ENCODE measurements at places on chromosomes 6 and 20.
A peak's percentile ranks its signal among the peaks of the same experiment; 100 is the strongest.

GRCh38 chr6:159700970-159701369 lies 7.9 kb upstream of the SOD2 start:
- no peak for DNase-seq

- no peak for DNase-seq
These were observed 115.3 kb downstream of the TRERF1 start for GRCh38 chr6:42336431-42336830.

GRCh38 chr20:3275966-3276679 lies 37.1 kb upstream of the SLC4A11 start:
- DNase-seq: no peak

DNA sequence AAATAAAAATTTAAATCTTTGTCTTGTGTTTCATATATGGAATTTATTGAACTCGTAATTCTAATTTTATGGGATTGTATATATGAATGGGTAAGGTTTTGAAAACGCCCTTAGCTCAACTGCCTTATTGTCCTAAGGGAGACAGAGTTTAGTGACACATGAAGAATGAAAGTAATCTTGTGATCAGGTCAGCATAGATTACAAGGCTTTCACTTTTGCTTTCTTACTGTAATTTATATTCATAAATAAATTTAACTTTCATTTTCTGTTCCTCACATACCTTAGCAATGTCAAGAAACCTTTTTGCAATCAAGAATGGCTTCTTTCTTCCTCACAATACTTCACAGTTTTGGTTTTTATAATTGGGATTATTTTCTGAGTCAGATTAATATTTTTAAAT lies 14.4 kb downstream of the KPNA5 start:
- no peak for DNase-seq

GRCh38 chr20:25196786-25197120 lies 1.2 kb downstream of the ENTPD6 start:
- DNase-seq: no peak

DNA sequence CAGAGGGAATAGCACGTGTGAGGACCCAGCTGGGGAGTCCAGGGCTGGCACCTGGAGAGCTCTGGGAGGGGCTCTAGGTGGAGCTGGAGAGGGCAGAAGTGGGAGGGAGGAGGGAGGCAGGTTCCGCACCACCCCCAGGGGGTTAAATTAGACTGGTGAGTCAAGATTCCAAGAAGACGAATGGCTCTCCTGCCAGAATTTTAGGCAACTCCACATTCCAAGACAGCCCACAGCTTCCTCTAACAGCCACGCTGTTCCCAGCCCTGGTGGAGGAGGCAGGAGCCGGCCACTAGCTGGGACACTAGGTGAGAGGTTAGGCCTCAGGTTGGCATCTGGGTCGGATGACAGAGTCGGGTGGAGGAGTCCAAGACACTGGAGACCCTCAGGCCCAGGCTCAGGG lies 60.2 kb downstream of the TFAP2C start:
- DNase-seq: no peak

- no peak for DNase-seq
These were observed 933.7 kb upstream of the GJE1 start for GRCh38 chr6:141199074-141199473.

GRCh38 chr6:3738381-3739131 lies 13.0 kb downstream of the PXDC1 start:
- no peak for DNase-seq

DNA sequence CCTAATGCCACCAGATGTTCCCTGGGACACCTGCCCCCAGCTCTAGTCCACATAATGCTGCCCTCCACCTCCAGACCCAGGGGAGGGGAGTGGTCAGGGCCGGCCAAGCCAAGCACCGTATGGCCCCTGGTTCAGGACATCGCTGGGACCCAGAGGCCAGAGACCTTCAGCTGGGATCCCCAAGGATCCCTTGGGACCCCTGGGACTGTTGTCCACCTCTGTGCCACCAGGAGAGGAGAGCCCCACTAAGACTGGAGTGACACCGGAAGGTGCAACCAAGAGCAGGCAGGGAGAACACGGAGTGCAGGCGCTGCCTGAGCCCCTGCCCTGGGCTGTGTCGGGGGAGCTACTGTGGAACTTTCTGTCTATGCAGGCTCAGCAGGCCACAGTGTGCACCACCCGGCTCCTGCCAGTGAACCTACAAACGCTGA lies 43.6 kb downstream of the CTCFL start:
- no peak for DNase-seq

GRCh38 chr6:21997119-21998037 lies 299.5 kb downstream of the PRL start:
- no peak for DNase-seq

DNA sequence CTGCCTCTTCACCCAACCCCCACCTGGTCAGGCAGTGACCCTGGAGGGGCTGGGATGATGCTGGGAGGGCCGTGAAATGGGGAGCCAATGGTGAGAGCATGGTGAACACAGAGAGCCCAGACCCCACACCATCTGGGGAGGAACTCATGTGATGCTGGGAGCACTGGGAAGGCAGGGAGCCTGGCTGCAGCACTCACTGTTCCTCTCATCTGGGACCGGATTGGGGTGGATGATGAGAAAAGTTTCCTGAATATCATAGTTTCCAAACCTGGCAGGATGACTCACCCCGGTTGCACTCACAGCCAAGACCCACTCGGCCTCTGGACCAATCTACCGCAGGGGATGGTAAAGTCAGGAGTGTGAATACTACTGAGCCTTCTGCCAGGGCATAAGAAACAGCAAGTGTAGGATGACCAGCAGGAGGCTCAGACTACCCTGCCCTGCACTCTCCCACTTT lies 21.8 kb downstream of the ULBP1 start:
- DNase-seq: no peak

- no peak for DNase-seq
These were observed 860.3 kb upstream of the SLC35B3 start for GRCh38 chr6:9295644-9296043.

GRCh38 chr6:11830105-11830504 lies 51.5 kb upstream of the ADTRP start:
- DNase-seq: no peak

- DNase-seq: no peak
These were observed 48.1 kb upstream of the AFDN start for GRCh38 chr6:167778497-167779128.

DNA sequence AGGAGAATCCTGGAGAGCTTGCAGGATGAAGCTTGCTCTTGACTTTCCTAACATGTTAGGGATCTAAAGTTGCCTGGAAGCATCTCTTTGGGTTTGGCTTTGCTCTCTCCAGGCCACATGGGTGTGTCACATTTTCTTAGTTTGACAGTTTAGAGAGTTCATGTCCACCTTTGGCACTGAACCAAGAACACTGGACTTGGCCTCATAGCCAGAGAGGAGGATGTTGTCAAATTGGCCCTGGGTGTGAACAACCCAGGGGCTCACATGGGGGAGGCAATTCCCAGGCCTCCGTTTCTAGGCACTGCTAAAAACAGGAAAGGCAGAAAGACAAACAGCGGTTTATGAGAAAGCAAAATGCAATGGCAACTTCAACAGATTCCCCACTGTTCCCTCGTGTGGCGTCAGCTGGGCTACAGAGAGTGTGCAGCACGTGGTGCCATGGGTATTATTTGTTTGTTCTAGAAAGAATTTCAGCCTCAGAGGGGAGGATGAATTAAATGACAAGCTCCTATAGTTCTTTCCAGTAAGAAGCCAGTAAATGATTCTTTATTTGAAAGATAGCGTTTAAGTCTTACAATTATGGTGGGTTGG lies 93.9 kb downstream of the CLIC5 start:
- DNase-seq: no peak

DNA sequence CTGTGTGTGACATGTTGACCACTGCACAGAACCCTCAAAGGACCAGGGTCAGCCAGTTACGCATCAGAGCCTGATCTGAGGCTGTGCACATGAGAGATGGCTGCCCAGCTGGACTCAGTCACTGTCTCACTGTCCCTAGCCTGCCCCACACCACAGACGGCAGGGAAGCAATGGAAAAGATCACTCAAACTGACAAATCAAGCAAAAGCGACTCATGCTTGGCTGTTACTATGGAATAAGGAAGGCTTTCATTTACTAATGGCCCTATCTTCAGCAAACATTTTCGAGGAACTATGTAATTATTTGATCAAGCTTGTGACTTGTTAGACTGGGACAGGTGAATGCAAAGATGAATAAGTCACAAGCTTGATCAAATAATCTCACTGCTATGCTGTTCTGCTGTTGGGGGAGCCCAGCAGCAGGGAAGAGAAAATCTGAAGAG lies 137.0 kb downstream of the SLC23A2 start:
- peak; percentile 15 for DNase-seq

DNA sequence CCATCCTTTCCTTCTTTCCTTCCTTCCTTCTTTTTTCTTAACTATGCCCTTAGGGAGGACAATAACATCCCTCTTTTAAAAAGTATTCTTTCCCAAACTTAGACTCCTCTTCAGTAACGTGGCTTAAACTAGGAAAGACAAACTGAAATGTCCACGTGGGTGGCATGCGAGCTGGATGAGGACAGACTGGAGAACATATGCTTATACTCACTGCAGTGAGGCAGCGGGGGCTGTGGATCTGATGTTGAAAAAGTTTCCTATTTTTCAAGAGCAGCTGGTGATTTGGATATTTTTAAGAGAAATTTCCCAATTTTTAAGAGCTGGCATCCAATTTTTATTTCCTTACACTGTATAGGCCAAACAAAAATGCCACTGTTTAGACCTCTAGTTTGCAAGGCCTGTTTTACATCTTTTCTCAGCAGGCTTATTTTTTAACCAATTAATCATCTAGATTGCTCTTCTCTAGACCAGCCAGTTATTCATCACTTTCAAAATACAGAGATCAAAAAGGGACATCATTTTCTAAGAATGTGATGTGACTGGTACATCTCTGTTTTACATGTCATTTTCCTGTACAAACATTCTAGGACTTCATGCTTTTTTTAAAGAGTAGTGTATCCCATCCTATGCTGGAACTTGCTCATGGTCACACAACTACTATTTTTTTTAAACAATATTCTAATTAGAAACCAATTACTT lies 226.5 kb downstream of the BTBD9 start:
- DNase-seq: no peak

GRCh38 chr20:61800359-61801064 lies 265.2 kb downstream of the TAF4 start:
- DNase-seq: no peak

- peak; percentile 49 for DNase-seq
These were observed 99.4 kb downstream of the ASXL1 start for GRCh38 chr20:32457479-32457986.

DNA sequence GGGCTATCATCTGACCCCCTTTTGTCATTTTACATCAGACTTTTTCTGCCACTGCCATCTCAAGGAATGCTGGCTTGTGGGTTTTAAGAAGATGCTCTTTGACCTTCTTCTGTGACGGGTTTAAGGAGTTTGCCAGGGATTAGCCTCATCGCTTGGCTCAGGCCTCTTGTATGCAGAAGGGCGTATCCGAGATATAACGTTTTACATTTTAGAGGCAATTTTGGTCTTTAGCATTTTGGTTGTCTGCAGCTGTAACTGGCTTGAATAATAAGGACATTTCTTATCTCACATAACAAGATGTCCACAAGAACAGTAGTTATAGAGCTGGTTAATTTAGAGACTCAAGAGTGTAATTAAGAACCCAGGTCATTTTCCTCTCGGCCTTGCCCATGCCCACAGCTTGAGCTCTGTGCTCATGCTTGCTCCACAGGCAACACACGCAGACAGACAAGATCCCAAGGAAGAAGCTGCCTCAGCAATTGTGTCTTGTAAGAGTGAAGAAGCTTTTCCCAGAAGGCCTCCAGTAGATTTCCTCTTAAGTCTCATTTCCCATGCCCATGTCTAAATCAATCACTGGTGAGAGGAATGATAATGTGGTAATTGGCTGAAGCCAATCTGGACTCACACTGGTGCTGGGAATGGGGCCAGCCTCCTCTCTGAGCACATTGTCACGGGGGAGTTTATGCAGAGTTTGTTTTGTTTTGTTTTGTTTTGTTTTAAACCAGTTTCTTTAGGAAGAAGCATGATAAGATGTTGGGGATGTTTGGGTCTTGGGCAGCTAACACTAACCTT lies 36.8 kb downstream of the PTCHD4 start:
- no peak for DNase-seq

GRCh38 chr20:47161411-47161810 lies 195.1 kb downstream of the ZMYND8 start:
- DNase-seq: no peak

DNA sequence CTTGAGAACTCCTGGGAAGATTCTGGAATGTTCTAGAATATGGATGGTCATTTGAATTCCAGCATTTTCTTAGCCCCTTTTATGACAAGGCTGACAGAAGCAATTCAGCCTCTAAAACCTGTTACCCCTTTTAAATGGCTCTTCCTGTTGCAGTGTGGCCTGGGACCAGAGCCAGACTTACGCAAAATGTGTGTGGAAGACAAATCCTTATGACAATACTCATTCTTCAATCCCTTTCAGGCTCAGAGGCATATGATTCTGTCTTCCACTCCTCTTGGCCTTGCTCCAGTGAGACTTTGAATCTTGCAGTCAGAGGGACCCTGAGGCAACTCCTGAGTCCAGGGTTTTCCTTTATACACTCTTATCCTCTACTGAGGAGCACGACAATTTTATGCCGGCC lies 287.0 kb downstream of the CLIC5 start:
- DNase-seq: no peak

- no peak for DNase-seq
These were observed 69.3 kb downstream of the LY86 start for GRCh38 chr6:6657820-6658217.

DNA sequence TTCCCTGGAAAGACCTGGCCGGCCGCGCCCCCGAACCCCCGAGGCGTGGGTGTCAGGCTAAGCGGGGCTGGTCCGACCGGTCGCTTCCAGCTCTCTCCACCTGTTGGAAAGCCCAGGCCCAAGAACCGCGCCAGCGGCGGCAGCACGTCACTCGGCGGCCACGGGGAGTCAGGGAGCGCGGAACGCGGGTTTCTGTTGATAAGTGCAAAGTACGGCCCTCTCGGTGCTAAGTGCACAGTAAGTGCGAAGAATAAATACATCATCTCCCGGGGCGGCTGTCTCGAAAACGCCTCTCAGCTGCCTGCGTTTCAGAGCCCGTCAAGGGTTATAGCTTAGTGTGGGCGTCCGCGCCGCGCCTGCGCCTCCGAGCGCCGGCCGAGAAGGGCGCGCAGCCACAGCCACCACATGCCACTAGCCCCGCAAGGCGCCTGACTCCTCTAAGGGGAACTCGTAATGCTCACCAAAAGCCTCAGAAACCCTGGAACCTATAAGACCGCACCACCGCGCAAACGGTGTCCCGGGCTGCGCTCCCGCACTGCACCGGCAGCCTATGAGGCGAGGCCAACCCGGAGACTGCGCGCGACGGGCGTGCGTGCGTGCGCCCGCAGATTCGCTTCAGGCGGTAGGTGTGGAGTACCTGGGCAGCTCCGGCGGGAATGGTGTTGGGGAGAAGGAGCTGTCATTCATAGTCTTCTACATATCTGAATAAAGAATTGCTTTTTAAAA lies 9.2 kb upstream of the TBX18 start:
- no peak for DNase-seq

DNA sequence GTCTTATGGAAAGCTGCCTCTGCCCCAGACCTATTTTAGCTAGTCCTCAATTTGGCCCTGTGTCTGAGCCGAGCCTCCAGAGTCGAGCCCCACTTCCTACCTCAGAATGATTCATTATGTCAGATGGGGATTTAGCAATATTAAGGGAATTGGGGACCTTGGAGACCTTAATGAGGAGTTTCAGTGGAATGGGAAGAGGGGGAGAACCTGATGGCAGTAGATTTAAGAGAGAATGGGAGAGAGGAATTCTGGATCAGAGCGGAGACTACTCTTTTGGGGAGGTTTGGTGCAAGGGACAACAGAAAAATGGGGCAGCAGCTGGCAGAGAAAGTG lies 63.5 kb downstream of the EFHC1 start:
- DNase-seq: no peak

Data from NCI-H774 (cell line).